ENCODE measurements at places on chromosomes 6 and 20.

- no peak for DNase-seq
Observed at GRCh38 chr20:19849341-19850197, 91.5 kb downstream of the RIN2 start.

GRCh38 chr6:30918670-30919069 is 4.6 kb downstream of the VARS2 start:
- no peak for DNase-seq

GRCh38 chr6:47135772-47136171 is 93.6 kb upstream of the ADGRF1 start:
- no peak for DNase-seq

- DNase-seq = no peak
Observed at GRCh38 chr6:158312672-158313397, 570 bp downstream of the TULP4 start.
